ENCODE measurements at places on chromosomes 6 and 20.

- no peak for DNase-seq
Observed at GRCh38 chr20:24851346-24852019, 97.6 kb upstream of the CST7 start.

GRCh38 chr20:10125757-10126156 lies 91.0 kb downstream of the ANKEF1 start:
- DNase-seq, result no peak

DNA sequence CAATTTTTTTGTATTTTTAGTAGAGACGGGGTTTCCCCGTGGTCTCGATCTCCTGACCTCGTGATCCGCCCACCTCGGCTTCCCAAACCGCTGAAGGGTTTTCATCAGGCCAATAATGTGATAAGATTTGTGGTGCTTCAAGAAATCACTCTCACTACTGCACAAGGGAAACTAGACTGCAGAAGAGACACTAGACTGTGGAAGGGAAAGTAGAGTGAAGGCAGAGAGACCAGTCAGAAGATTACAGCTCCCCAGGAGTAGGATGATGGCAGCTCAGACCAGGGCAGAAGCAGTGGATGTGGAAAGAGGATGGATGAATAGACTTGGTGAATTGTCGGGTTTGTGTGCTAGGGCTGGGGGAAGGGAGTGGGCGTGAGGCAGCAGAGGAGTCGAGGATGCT lies 48.0 kb upstream of the GTSF1L start:
- DNase-seq, result no peak

DNA sequence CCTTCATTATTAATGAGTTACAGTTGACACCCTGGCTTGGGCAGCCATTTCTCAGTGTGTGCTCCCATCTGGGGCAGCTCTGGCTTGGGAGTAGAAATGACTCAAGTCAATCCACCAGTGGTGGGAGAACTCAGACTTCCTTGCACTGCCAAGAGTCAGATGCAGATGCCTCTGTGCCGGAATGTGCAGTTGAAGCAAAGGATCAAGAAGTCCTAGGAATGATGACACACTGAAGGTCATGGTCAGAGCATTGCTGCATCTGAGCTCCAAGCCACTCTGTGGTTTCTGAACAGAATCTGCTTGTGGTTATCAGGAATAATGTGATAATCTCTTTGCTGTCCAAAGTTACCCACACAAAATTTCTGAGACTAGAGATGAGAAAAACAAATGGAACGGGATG lies 19.5 kb upstream of the PAX1 start:
- no peak for DNase-seq

- no peak for DNase-seq
Observed at GRCh38 chr6:157398151-157398550, 17.2 kb downstream of the ZDHHC14 start.

GRCh38 chr20:9911519-9911918 lies 72.6 kb upstream of the PAK5 start:
- DNase-seq, result no peak

- no peak for DNase-seq
Observed at GRCh38 chr6:82818727-82819126, 246.9 kb downstream of the UBE3D start.

DNA sequence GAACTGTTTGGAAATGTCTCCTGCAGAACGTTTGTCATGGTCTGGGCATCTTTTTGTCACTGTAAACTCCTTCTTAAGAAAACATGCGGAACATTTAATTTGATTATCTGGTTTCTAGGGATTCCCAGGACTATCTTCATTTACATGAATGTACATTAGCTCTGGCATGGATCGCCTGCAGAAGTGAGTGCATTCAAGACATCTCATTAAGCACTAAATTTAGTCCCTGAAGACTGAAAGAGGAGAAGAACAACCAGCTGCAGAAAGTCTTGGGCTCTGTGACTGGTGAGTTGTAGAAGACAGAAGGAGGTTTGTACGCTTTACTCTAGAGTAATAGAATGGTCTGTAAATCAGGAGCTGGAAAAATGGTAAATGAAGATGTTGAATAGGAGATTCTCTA lies 540.7 kb downstream of the BCKDHB start:
- no peak for DNase-seq

GRCh38 chr6:101108286-101108685 lies 227.2 kb upstream of the ASCC3 start:
- no peak for DNase-seq

DNA sequence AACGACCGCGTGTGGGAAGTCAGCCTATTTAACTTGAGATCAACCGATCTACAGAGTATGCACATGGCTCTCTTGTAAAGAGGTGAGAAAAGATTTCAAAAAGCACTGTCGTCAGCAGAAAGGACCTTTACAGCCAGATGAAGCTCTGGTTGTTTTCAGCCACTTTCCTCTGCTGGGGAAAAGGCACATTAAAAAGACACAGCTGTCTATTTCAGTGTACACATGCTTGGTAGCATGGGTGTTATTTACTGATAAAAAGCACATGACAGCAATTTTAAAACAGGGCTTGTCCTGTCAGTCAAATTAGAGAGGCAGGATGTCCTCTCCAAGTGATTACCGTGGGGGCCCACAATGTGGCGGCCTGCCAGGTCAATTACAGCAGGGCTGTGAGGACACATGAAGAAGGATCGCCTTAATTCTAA lies 188.9 kb downstream of the PRKN start:
- no peak for DNase-seq

GRCh38 chr6:99119109-99120031 lies 171.6 kb upstream of the FBXL4 start:
- DNase-seq, result peak; percentile 18

GRCh38 chr6:154731296-154732218 lies 1.7 kb upstream of the SCAF8 start:
- DNase-seq, result no peak
